Activated T-cell treated with anti-CD3 and anti-CD28 coated beads for 1 hour (primary cell): ENCODE measurements at places on chromosomes 3 and 15.

GRCh38 chr3:171604370-171604769 is 144.2 kb upstream of the TNIK start:
- no peak for DNase-seq

DNA sequence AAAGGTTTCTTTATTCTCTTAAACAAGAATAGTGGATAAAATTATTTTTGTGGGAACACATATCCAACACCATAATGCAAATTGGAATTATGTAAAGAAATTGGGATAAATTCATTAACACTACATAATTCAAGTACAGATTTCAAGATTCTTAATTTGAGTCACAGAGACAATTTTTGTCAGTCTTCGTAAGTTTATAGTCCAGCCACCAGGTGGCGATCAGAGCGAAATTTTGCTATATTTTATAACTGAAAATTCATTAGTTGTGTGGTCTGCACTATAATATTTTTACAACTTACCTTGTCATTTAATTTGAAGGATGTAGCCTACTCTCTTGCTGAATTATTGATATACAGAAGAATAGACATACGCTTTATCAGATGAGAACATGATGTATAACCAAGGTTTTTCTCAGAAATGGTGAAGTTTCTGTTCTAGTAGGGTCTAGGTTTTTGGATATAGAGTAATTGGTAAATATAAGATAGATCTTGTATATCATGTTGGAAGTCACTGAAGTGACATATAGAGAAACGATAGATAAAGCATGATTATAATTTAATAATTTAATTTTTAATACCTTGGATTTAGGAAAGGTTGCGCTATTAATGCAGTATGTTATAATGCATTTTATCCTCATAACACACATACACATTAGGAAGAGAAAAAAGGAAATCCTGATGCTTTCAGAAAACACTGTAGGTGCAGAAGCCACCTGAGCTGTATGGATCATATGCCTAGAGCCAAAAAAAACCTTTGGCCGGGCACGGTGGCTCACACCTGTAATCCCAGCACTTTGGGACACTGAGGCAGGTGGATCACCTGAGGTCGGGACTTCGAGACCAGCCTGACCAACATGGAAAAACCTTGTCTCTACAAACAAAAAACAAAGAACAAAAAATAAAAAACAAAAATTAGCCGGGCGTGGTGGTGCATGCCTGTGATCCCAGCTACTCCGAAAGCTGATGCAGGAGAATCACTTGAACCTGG is 31.7 kb downstream of the PLSCR4 start:
- peak; percentile 35 for DNase-seq

GRCh38 chr15:47565949-47566348 is 151.4 kb upstream of the SEMA6D start:
- DNase-seq = no peak

- DNase-seq = no peak
These were observed 71.2 kb downstream of the GOLIM4 start for GRCh38 chr3:168024537-168024941.

DNA sequence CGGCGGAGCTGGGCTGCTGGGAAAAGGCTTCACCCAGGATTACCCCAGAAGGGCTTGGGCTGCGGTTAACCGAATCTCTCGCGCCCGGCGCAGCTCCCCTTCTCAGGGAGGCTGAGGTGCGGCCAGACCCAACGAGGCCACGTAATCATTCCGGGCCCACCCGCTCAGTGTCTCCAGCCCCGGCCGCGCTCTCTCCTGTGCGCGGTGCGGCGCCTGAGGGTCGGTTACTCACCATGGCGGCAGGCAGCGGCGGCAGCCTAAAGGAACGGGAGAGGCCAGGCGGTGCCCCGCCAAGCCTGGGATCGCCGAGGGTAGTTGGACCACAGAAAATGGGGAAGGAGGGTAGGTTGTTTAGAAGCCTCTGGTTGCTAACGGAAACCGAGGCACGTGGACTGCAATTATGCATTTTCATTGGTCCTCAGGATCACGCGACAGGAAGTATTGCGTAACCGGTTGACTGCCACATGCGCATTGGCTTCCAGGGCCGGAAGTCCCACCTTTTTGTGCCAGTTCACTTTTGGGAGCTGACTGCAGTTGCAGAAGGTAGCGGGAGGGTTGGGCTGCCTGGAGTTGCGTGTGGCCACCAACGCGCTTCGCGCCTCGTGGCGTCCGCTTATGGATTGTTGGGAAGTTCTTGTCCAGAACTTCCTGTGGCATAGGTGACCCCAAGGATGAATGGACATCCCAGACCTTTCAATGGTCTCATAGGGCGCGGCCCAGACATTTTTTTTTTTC is at the start of gene LZTFL1:
TSS of gene LZTFL1 (minus strand) at position 363 of the 735 bp plus-strand sequence. CDS start at position 235, 128 bp downstream.
- peak; percentile 74 for DNase-seq

DNA sequence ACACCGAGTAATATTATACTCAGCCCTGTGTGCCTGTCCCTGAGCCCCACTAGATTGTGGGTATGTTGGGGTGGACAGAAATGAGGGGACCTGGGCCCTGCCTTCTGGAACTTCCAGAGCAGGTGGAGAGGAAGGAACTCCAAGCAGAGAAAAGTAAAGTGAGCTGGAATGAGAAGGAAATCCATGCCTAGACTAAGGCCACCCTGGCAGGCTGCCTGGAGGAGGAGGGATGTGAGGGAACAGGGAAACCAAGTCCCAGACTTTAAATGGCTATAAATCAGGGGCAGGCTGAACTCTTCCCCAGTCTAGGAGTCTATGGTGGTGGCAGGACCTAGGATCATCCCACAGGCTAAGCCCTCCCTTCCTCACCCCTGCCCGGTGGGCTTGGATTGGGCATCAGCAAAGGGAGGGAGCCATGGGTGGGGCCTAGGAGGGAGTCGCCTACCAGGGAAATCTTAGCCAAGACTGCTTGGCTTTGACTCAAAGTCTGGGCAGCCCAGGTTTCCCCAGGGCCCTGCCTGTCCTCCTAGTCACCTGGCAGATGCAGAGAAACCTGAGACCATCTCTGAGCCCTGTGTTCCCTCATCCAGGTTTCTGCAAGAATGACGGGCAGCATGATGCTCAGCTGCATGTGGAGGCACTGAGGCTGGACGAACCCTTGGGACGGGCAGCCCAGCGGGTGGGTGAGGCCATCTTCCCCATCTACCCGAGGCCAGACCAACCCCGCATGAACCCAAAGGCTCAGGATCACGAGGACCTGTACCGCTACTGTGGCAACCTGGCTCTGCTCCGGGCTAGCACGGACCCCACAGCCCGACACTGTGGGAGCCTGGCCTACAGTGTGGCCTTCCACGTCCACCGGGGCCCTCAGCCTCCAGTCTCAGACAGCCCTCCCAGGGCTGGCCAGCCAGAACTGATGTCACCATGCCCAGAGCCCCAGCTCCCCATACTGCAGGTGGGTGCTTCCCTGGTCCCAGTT is 15.6 kb upstream of the STRA6 start:
- DNase-seq = no peak

- DNase-seq = no peak
These were observed 3.1 kb upstream of the EXOG start for GRCh38 chr3:38493031-38493430.

DNA sequence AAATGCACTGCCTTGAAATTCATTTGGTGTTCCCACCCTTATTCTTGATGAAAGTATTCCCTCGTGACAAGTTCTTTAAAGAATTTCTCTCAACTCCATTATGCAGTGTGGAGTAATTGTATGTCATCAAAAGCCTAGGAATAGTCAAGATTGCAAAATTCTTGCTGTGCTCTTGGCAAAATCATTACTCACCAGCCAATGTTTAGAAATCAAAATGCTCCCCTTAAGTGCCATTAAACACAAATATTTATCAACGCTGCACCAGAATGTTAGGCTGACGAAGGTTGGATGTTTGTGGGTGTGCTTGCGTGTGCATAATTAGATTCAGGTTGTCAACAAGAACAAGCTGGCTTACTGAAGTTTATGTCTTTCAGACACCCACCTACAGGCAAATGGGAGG is 40.5 kb downstream of the SST start:
- DNase-seq = no peak

DNA sequence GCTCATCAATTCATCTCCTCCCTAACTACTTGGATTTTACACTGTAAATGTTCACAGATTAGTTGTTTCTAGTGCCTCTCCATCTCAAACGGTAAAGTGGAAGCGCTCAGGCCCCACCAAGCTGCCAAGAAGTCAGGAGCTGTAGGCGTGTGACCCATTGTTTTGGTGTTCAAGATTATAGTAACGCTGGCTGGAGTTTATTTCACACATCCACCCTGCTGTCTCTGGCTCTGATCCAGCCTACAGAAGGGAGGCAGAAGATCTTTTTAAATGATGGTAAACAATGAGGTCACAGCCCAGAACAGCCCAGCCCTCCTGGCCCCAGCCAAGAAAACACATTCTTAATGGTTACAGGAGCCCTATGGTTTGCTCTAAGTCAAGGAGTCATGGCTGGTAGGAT is 25.7 kb upstream of the GALNT15 start:
- DNase-seq = no peak

DNA sequence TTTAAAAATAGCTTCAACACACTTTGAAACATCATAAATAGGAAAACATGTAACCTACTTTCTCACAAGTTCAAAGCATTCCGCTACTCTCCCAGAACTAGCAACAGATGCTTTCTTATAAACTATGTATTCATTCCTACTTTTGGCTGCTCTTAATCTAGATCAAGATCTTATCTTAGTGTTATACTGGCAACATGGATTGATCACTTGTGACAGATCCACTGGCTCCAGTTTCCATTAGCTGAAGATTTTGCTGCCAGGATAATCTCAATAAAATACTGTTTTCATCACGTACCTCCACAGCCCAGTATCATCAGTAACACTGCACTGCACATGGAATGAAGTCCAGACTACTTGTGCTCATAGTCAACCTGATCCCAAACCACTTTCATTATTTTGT is 491.7 kb upstream of the AGTR1 start:
- DNase-seq = no peak

- DNase-seq = no peak
These were observed 167.1 kb upstream of the WNT5A start for GRCh38 chr3:55654123-55654760.

GRCh38 chr3:26114851-26115250 is 325.0 kb downstream of the OXSM start:
- no peak for DNase-seq
